ENCODE measurements at places on chromosomes 3 and 15.

DNA sequence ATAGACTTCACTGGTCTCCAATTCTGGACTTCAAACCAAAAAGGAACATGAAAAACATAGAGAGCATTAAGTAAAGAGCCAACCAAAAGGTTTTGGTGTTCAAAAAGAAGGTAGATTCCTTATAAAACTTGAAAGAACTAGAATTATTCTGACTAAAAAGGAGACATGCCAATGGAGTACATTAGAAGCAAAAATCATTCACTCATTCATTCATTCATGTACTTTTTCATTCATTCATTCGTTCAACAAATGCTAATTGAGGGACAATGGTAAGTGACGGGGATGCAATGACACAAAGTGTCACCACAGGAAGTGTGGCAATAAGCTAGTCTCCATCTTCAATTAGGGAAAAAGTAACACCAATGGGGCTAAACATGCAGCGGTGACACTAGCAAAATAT lies 181.0 kb upstream of the ATP11B start:
- DNase-seq, result no peak

DNA sequence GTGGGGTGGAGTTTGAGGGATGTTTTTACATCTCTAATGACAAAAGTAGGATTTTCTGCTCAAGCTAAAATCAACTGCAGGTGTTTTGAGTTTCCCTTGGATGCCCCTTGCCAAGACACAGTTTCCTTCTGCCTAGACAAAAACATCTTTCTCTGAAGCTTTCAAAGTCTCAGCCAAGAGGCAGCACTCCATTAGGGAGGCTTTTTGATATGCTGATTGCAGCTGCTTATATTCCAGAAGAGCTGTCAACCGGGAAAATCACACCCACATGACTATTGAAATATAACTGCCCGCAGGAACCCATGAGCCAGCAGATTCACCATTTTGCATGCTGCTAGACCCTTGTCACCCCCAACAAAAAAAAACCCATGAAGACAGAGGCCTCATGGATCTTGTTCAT lies 27.5 kb upstream of the ZNF148 start:
- DNase-seq, result no peak

GRCh38 chr3:11769704-11770476 lies 76.8 kb downstream of the TAMM41 start:
- no peak for DNase-seq

GRCh38 chr3:196177967-196178366 lies 33.2 kb downstream of the ZDHHC19 start:
- DNase-seq, result no peak

DNA sequence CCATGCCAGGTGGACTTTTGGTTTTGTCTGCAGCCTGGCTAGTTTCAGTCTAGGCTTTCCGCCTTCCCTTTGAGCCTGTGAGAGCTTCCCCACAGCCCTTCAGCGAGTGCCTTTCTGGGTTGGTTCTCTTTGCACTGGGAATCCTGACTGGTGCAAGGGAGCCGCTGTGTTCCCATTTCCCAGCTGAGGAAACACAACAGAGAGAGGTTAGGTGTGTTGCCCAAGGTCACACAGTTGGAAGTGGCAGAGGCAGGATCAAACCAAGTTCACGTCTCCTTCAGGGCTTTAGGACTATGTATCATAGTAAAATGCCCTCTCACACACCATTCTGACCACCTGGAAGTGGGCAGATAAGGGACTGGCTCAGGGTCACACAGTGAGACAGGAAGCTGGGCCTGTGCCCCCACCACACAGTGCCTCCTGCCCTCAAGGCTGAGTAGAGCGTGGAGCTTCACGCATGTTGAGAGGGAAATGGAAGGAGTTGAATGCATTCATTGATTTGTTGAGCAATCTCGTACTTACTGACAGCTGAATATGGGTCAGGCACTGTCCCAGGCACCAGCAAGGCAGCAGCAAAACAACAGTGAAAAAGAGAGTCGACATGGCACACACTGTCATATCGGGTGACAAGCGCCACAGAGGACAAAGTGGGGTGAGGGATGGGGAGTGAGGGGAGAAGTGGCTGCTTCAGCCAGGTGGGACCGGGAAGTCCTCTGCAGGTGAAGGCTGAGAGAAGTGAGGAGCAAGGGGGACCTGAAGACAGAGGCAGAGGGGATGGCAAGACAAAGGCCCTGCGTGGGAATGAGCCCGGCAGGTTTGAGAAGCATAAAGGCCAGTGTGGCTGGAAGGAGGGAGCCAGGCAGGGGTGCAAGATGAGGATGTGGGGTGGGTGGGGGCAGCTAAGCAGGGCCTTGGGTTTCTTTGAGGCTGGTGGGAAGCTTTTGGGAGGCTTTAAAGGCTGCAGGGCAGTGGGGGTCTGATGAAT lies 12.3 kb upstream of the ANPEP start:
- no peak for DNase-seq

- no peak for DNase-seq
Observed at GRCh38 chr15:74415966-74416916, 17.5 kb downstream of the SEMA7A start.

- DNase-seq, result no peak
Observed at GRCh38 chr3:37026851-37027250, 33.5 kb downstream of the MLH1 start.

DNA sequence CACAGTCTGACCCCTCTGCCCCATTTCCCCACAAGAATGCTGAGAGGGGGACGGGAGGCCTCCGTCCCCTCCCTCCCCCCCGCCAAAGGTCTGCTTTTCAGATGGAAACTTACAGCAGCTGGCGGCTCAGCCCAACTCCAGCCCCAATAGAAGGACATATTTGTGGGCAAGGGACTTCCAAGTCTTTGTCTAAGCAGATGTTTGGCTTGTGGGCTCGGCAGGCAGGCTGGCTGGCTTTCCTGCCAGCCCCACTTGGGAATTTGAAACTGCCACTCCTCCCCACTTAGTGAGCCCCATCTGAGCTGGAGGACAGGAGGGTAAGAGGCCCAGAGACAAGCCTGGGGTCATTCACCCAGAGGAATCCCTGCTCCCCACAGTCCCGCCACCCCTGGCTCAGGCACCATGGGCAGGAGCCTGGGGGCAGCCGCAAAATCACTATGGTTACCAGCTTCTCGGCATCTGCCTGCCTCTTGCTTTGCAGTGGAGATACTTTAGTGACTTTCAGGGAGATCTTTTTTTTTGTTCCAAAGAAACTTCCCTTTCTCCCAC lies 53.6 kb downstream of the LMCD1 start:
- no peak for DNase-seq

GRCh38 chr3:274927-275326 lies 78.4 kb downstream of the CHL1 start:
- DNase-seq, result no peak

GRCh38 chr3:126326629-126327028 lies 30.6 kb downstream of the KLF15 start:
- no peak for DNase-seq

Measured in C1 segment of cervical spinal cord (tissue), 14 donors.